ENCODE measurements at places on chromosomes 1 and 21.

DNA sequence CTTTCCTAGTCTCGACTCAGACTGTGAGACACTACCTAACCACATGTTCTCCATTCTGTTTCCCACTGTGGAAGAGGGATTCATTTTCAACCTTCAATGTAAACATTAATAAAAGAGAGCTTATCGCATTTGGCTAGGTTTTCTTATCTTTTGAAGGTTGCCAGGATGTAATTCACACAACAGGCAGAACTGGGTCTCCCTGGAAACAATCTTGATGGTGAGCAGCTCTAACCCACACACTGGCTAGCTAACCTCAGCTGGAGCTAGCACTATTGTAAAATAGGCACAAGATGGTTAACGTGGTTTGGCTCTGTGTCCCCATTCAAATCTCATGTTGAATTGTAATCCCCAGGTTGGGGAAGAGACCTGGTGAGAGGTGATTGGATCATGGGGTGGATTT lies 75.1 kb downstream of the ZSCAN20 start:
- no peak for DNase-seq

- no peak for DNase-seq
These were observed 409.5 kb downstream of the PLPP3 start for GRCh38 chr1:56169856-56170255.

- DNase-seq: no peak
These were observed 7.3 kb downstream of the PLEKHO1 start for GRCh38 chr1:150156868-150157603.

GRCh38 chr1:27353166-27353565 lies 11.3 kb downstream of the SYTL1 start:
- DNase-seq: no peak

- DNase-seq: no peak
These were observed 14.9 kb upstream of the MACF1 start for GRCh38 chr1:39189592-39190041.

DNA sequence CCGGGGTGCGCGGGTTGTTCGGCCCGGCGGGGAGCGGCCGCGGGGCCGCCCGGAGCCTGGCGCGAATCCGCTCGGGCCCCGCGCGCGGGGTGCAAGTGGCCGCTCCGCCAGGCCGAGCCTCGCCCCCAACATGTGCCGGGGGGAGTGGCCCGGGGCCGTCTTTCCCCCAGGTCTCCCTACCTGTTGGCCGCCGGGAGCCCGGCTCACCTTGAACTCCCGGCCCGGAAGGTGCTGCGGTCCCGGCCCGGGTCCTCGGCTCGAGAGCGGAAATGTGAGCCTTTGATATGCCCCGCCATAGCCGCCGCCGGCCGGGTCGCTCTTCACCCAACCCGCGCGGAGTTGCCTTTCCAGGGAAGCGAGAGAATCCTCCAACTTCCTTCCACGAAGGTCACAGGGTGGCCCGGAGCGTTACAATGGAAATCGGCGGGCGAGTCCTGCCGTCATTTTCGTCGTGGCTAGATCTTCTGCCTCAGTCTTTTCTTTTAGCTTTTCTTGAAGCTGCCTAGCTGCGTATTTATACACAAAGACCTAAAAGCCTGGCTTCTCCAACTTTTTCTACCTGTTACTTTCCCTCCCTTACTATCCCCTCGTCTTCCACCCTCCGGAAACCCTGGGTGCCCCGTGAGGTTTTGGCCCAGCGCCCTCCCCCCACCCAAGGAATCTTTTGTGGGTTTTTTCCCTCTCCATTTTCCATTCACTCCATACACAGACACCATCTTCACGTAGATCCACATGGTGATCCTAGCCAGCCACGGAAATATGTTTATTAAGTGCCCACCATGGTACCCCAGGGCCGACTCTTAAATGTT lies 867 bp downstream of the PTGFRN start:
- DNase-seq: peak; percentile 29

GRCh38 chr1:178581351-178582303 lies 68.7 kb downstream of the TEX35 start:
- no peak for DNase-seq

DNA sequence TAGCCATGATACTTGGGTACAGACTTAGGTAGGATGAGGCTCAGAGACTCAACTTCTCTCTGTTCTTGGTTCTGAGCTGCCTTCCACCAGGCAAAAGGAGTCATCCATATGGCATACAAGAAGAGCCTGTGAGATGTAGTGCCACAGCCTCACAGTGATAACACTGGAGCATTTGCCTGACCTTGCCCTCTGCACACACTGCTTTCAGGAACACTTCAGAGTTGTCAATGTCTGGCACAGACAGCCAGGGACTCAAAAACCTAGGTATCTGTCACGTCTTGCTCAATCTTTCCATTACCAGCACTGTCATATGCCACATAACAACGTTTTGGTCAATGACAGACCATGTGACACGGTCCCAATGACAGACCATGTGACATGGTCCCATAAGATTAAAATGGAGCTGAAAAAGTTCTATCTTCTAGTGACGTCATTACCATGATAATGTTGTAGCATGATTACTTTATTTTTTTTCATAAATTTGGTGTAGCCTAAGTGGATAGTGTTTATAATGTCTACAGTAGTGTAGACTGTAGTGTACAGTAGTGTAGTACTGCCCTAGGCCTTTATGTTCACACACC lies 199.9 kb upstream of the CTTNBP2NL start:
- no peak for DNase-seq

GRCh38 chr1:69643266-69643665 lies 75.5 kb downstream of the LRRC7 start:
- no peak for DNase-seq

DNA sequence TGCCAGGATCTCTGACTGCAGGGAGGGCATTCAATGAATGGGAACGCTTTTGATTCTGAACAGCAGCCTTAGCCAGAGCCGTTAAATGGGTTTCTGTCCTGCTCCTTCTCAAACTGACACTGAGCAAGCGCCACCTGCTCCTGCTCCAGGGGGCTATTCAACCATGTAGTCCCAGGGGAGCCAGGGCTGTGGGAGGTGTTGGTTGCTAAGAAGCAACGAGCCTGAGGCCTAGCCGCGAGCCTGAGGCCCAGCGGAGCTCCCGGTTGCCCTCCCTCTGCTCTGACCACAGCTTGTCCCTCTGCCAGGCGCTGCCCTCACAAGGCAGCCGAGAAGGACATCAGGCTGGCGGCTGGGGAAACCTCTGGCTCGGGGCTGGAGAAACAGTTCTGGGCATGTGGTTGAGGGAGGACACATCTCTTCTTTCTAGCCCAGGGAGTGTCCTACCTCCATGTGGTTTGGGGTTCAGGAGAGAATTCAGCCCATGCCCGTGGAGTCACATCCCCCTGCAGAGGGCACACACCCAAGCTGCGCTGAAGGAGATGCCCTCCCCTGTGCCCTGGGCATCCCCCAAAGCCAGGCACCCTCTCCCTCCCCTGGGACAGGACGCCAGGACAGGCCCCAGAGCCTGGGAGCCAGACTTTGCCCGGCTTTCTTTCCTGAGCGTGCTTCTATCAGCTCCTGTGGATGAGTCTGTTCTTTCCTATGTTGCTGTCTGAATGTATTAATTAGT lies 18.0 kb downstream of the PCP4 start:
- DNase-seq: no peak

DNA sequence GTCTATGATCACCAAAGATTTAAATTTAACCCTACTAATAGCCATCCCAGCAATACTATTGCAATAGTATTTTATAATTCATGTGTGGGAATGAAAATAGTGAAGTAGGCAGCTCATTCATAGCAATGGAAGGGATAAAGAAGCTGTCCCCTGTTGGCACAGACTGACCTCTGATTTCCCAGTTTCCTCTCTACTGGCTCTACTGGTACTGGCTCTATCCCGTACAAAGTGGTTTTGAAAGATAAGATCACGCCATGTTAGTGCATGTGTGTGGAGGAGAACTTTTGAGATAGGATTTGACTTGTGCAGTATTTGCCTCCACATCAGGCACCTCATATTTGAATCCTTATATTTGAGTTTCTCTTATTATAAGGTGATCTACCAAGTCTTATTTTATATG lies 227.3 kb upstream of the ADGRL2 start:
- DNase-seq: no peak

- DNase-seq: no peak
These were observed 2.2 kb upstream of the SEMA4A start for GRCh38 chr1:156151093-156151688.

All from T-helper 9 cell (primary cell).